Activated naive CD8-positive, alpha-beta T cell treated with anti-CD3 and anti-CD28 coated beads, Interleukin-2, amount 10 ng/mL, durations not matched to agents 7 days and 5 days (primary cell): ENCODE measurements at places on chromosomes 1 and 21.

GRCh38 chr1:180415985-180416633, 86.3 kb downstream of the ACBD6 start:
- no peak for DNase-seq
- no peaks in the 10 kb centered on the region for H3K27me3 ChIP-seq
- no peak overlapping the region for H3K4me3 ChIP-seq
- no peaks in the 10 kb centered on the region for H3K4me1 ChIP-seq
- no peak overlapping the region for H3K27ac ChIP-seq

DNA sequence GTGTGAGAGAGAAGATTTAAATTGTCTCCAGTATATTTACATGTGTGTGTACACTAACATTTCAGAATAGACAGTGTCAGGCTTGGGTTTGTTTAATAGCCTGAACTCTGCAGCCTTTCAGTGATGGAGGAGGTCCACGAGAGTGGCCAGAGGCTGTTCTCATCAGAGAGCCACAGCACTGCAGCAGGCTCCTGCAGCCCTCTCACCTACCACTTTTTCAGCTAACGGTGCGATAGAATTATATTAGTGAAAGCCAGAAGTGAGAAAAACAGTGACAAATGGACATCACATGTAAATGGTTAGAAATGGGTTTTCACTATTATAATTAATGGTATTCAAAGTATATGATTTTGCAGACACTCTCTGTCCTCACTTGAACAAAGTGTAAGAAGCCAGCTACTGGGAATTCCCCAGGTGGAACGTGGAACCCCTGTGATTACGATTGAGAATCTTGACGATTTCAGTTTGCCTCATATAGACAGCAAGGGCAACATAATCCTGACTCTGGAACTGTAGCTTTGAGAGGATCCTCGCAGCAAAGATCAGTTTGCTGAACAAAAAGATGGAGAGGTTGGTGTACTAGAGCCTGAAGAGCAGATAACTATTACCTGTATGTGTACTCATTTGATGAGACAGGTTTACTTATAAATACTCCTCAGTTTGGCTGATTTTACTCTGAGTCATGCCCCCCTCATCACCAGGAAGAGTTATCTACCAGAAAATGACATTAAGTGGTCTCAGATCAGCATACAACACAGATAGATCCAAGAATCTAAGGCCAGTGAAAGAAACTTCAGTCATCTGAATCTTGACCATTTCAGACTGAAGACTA, 31.4 kb downstream of the IFI16 start:
- H3K27ac ChIP-seq = peak overlapping the region; percentile 11
- peaks cover 42% of the 10 kb centered on the region for H3K36me3 ChIP-seq
- no peak for DNase-seq
- H3K4me3 ChIP-seq = no peak overlapping the region
- H3K27me3 ChIP-seq = no peaks in the 10 kb centered on the region

DNA sequence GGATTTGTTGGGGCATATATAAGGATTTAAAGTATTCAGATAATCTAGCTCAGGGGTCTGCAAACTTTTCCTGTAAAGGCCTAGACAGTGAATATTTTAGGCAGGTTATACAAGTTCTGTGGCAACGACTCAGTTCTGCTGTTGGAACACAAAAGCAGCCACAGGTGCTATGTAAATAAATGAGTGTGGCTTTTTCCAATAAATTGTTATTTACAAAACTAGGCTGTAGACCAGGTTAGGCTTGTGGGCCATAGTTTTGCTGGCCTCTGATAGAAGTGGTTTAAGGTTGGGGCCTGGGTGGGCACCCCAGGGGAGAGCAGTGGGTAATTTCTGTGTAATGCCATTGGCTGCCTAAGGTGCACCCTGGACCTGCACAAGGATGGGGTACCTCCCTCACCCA, 16.9 kb upstream of the IGFN1 start:
- H3K27me3 ChIP-seq = peaks cover 35% of the 10 kb centered on the region
- H3K27ac ChIP-seq = no peak overlapping the region
- no peak for DNase-seq
- peaks cover 6% of the 10 kb centered on the region for H3K4me1 ChIP-seq
- no peaks in the 10 kb centered on the region for H3K36me3 ChIP-seq

GRCh38 chr1:19648689-19649088, 4.6 kb downstream of the NBL1 start:
- peaks cover 28% of the 10 kb centered on the region for H3K4me1 ChIP-seq
- H3K27me3 ChIP-seq = no peaks in the 10 kb centered on the region
- DNase-seq = no peak
- H3K4me3 ChIP-seq = no peak overlapping the region
- H3K27ac ChIP-seq = no peak overlapping the region

GRCh38 chr1:62508187-62508758, 71.4 kb downstream of the USP1 start:
- H3K4me1 ChIP-seq = no peaks in the 10 kb centered on the region
- no peak overlapping the region for H3K27ac ChIP-seq
- peaks cover 2% of the 10 kb centered on the region for H3K36me3 ChIP-seq
- no peak for DNase-seq
- H3K4me3 ChIP-seq = no peak overlapping the region

- no peak overlapping the region for H3K4me3 ChIP-seq
- no peaks in the 10 kb centered on the region for H3K27me3 ChIP-seq
- no peak for DNase-seq
- H3K27ac ChIP-seq = no peak overlapping the region
Measured at GRCh38 chr1:236480758-236481436, 42.9 kb upstream of the LGALS8 start.
